ENCODE measurements at places on chromosomes 6 and 20.

GRCh38 chr6:18243302-18243893 is 20.9 kb downstream of the DEK start:
- no peak for DNase-seq

DNA sequence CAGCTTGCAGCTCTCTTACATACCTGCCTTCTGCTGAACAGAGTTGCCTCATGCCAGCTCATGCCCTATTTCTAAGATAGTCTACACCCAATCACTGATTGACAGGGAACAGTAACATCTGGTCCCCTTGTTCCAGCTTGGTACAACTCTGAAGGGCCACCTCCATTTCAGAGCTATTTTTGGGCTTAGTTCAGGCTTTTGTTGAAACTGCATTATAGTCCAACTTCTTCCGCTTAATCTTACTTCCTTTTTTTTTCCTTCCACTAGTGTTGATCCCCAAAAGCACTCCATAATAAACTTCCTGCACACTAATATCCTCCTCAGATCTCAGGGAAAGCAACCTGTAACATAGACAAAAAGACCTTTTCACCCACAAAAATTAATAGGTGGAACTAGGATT is 65.7 kb upstream of the TNFRSF21 start:
- no peak for DNase-seq

DNA sequence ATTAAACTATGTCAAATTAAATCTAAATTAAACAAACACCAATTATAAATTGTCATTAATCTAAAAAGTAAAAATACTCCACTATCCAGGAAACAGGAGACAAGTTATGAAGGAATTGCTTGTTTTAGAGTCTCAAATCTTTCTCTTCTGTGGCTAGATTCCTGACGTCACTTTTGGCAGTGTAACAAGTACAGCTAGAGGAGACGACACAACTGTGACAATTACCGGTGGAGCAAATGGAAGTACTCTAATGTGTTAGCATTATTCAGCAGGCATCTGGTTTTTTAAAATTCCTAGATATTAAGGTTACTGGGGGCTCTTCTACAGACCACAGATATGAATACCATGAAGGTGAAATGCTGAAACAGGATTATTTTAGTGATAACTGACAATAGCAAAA is 1042.7 kb downstream of the EPHA7 start:
- no peak for DNase-seq

DNA sequence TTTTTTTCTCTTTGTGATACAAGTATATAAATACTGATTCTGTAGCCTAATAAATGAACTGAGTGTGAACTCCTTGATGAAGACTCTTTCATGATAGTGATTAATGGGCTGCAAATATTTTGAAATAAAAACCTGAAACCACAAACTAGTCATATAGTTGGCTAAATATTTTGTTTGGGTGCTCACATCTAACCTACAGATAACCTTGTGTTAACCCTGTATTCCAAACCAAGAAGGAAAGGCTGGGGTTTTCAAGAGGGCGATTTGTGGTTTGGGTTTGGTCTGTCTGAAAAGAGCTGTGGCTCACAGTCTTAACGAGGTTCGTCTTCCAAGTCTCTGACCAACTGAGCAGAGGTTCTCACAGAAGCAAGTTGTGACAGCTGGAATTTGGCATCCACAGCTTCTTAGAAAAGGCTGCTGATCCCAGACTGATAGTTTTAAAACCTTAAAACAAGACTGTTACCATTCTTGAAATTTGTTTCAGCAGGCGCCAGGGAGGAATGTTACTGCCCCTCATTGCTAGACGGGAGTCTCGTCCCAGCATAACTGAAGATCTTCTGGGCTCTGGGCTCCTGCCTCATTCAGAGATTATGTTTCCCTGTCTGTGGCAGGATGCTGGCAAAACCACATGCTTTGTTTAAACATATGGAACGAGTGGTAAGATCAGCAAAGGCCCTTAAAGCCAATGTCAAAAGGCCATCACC is 736.4 kb upstream of the MARCKS start:
- DNase-seq, result no peak

DNA sequence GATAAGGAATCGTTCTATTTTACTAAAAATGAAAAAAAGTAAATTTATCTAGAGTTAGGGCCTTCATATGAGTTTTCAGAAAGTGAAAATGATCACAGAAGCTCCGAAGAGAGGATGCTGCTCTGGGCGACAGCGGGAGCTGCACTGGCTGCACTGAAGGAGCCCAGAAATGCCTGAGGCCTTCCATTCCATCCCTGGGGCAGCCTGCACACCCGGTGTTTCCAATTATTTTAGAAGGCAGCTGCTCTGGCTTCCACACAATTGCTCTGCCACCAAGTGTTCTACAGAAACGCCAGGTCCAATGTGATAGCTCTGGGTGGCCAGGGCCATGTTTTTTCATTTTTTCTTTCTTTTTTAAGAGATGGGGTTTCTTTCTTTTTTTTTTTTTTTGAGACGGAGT is 3.6 kb downstream of the DTNBP1 start:
- no peak for DNase-seq

GRCh38 chr6:31769684-31770371 is 7.3 kb downstream of the VWA7 start:
- peak; percentile 93 for DNase-seq

DNA sequence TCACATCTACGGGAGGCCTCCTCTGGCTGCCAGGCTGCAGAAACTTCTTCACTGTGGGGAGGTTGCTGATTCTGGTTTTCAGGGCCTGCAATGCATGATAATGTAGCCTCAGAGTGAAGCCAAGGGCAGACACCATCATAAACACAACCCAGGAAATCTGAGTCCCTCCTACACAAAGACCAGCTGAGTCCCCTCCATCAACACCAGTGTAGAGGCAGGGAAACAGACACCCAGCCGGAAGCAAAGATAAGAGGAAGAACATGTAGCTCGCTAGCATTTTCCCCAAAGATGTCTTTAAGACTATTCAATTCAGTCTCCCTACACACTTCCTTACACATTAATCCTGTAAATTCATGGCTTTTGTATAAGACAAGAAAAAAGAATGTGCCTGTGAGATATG is 23.6 kb downstream of the GSTA2 start:
- no peak for DNase-seq

DNA sequence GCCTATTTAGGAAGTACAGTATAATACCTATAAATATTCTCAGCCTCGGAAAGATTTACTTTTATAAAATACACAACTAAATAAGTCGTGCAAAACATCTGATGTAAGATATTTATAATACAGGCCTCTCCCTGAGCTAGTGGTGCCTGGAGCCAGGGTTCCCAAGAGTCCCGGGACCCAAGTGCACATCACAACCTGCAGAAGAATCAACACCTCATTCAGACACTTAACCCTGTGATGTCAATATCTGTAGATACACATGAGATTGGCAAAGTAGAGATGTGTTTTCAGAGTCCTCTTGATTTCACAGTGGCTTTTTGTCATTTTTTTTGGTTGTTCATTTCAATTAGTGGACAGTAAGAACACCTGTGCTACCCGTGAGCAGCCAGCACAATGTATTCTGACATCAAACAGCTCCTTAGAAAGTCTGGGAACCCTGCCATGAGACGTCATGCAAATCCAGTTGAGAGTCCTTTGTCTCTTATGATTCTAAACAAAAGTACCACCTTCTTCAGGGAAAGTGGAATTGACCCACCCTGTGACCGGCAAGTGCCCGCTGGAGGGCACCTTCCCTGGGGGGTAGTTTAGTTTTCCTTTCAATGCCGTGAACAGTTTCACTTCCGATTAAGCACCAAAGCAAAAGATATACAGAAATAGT is 101.6 kb downstream of the DACT2 start:
- no peak for DNase-seq

DNA sequence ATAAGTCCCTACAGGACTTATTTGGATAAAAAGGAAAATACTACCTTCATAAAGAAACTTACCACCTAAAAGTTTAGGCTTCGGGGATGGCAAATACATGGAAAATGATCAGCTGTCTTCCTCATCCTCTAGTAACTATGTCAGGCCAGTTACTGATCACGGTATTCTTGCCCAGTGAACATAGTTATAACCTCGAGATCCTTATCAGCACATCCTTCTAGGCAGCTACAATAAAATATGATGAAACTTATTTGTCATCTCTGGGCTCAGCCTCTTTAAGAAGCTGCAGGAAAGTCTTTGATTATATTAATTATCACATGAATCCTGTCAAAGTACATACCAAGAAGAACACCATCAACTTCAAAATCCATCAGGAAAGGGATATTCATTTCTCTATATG is 41.8 kb downstream of the SF3B5 start:
- DNase-seq, result no peak

DNA sequence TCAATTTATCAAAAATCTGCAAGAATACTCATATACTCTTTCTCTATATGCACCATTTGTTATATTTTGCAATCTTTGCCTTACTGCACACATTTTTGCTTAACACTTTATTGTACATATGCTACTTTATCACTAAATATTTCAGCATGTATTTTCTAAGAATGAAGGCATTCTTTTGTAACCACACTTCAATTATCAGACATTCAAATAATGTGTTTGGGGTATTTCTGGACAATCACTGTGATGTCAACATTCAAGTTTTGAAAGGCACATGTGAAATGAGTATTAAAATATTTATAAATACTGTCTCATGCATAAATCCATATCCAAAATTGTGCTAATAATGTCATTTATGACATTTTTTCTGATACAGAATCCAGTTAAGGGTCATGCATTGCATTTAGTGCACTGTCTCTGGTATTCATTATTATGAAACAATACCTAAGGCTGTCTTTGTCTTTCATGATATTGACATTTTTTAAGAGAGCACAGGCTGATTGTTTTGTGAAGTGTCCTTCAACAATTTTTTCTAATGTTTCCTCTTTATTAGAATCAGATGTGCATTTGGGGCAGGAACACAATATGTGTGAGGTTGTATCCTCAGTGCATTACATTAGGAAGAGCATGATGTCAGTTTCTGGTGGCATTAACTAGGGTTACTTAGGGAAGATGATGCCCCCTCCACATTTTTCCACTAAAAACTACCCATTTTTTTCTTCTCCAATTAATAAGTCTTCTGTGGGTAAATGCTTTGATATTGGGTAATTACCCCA is 105.7 kb downstream of the MTFR2 start:
- DNase-seq, result no peak

GRCh38 chr20:47927385-47927851 is 142.1 kb upstream of the SULF2 start:
- no peak for DNase-seq

GRCh38 chr6:79763301-79763700 is 132.2 kb downstream of the SH3BGRL2 start:
- no peak for DNase-seq

GRCh38 chr20:2163757-2164156 is 62.1 kb downstream of the STK35 start:
- DNase-seq, result no peak

DNA sequence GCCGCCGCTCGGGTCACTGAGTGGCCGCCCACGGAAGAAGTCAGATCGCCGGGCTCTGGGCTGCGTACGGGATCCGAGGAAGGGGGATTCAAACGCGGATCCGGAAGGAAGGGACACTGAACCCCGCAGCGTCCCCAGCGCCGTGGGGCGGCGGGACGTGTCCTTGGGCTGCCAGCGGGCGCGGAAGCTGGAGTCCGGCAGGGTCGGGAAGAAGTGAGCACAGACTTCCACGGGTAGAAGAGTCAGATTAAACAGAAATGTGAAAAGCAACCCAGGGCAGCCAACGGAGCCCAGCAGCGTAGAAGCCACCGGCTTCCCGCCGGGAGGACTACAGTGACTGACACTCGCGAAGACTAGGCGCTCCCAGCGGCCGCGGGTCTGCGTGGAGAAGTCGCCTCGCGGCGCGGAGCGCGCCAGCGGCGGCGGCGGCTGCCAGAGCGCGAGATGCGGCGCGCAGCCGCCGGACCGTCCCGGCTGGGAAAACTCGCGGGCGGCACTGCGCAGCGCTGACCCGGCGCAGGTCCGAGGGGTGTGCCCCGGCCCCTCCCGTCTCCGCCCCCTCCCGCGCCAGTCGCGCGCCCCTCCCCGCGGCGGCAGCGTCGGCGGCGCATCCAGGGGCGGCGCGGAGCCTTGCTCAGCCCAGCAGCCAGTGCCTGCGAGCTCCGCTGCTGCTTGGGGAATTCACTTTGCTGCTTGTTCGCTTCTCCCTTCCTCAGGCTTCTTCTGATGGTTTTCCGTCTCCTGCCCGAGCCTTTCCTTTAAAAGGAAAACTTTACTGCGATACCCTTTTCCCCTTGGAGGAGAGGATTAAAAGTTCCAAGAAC is at the start of gene SAMD5:
SAMD5 (plus strand) TSS at position 649 of the 824 bp plus-strand sequence. CDS start 239 bp downstream, outside the sequence.
- peak; percentile 68 for DNase-seq

DNA sequence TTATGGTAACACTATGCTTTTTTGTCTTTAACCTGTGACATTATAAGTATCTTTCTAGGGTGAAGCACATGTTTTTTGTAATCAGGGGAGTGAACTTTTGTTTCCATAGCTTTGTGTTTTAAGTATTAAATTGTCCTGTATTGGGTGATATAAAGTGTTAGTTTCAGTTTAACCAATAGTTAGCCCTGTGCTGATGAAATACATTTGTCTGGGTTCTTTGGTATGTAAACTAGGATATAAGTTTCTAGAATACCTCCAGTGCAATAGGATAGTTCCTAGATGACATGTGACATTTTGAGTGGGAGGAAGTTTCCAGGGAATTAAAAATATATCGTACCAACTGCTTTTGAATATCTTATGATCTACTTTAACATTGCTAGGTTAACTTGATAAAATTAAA is 611.0 kb upstream of the MARCKS start:
- no peak for DNase-seq

GRCh38 chr6:89599727-89600126 is 38.8 kb downstream of the LYRM2 start:
- no peak for DNase-seq

DNA sequence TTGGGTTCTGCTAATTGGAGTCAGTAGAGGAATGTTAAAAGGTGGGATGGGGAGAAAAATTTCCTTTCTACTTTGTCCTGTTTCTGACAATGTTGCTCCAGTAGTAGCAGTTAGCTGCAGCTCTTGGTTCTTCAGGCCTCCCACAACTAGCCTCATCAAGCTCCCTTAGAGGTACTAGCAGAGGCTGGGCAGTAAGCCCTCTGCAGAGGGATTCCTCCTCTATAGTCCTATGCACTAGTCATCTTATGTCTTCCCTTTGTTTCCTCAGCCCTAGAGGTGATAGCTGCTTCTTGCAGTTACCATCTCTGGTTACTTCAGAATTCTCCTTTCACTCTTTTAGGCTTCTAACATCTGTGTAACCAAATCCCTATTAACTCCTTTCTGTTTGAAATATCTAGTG is 99.8 kb downstream of the FILIP1 start:
- DNase-seq, result no peak

DNA sequence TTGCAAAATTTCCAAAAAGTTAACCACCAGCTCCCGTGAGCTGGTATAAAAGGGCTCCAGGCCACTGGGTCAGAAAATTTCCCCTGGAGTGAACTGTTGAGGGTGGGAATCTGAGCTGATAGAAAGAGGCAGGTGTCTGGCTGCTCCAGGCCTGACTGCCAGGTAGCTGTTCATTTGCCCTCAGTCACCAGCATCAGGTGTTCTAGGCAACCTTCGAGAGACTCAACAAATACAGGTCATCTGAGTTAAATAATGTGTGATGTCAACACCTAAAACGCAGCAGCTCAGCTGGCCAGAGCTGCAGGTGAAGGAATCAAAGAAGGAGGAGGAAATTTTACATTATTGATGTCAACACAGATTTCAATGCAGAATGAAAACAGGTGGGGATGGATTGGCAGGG is 46.7 kb downstream of the KCNK5 start:
- DNase-seq, result no peak

- DNase-seq, result no peak
Measured at GRCh38 chr20:21004386-21005076, 101.6 kb downstream of the LINC00237 start.

All from GM13977 (cell line).